Skeletal muscle cell (primary cell): ENCODE measurements at places on chromosomes 1 and 21.

- DNase-seq: no peak
Observed at GRCh38 chr21:27813750-27814149, 846.9 kb upstream of the ADAMTS5 start.

GRCh38 chr1:25677193-25677773 lies 60.7 kb downstream of the MAN1C1 start:
- DNase-seq: no peak

GRCh38 chr1:187641463-187641862 lies 812.7 kb downstream of the PLA2G4A start:
- no peak for DNase-seq

DNA sequence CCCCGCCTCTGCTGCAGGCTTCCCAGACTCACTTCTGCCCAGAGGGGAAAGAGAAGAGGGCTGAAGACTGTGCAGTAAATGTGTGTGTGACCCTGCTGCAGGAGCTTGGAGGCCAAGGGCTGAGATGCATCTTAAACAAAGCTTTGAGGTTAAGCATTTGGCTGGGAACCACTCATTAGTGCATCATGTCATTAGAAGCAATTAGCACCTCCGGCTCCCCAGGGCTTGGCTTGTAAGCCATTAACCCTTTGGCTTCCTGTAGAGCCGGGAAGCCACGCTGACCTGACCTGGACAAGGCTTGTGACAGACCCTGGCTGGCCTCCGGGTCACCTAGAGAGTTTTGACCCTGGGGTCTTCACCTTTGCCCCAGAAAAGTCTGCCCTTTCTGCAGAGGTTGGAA lies 77.0 kb downstream of the CSMD2 start:
- no peak for DNase-seq

DNA sequence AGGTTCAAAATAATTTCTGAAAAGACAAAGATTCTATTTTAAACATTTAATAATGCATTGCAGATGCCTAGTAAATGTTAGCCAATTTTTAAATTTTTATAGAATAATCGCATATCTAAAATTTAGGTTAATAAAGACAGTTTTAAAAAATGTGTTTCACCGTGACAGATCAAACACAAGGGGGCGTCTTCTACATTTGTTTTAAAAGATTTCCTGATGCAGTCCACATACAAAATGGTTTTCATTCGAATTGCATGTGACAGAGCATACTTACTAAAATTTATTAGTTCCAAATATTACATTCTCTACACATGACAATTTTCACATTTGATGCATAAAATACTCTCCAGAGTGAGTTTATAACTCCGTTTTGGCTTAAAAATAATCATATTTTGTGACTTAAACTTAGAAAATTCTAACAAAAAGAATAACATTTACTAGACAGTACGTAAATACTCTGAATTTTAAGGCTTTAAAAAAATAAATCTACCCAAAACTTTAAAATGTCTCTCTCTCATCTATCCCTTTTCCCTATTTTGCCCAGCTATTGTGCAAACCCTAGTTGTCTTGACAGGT lies 75.5 kb downstream of the ADAMTS1 start:
- peak; percentile 20 for DNase-seq

- DNase-seq: no peak
Observed at GRCh38 chr1:166197597-166197996, 30.8 kb upstream of the FAM78B start.

GRCh38 chr1:3746830-3747521 lies 5.3 kb upstream of the CCDC27 start:
- peak; percentile 22 for DNase-seq

DNA sequence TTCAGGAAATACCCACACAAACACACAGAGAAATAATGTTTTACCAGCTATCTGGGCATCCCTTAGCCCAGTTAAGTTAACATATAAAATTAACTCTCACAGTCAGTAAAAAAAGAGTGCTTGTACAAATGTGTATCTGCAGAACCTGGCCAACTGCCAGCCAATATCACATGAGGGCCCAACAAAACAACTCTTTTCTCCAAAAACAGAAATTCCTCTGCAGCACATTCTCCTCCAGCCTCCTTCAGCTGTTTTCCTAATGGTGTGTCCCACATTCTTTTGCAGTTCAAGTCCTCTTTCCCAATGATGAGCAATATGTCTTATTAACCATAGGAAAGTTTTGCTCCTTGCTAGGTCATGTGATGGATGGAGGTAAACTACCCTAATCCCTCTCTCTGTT lies 75.5 kb downstream of the LRRC7 start:
- no peak for DNase-seq

- DNase-seq: no peak
Observed at GRCh38 chr1:10793129-10793651, 3.3 kb downstream of the CASZ1 start.

DNA sequence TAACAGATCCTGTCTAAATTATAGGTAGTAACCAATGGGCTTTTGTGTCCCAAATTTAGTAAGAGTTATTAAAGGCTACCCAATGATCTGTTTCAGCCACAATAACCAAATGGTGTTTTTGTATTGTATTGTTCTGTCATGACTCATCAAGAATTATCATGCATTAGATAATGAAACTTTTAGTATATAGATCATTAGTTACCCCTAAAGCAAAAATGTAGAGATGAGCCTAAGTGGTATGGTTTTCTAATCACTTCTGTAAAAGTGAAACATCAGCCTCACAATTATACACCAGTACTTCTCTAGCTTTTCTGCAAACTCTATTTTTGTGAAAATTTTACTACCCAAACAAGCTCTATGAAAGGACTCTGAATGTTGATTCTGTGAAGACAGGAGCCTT lies 71.4 kb downstream of the LRRC7 start:
- DNase-seq: no peak

- DNase-seq: no peak
Observed at GRCh38 chr1:238898856-238899255, 487.5 kb upstream of the CHRM3 start.

DNA sequence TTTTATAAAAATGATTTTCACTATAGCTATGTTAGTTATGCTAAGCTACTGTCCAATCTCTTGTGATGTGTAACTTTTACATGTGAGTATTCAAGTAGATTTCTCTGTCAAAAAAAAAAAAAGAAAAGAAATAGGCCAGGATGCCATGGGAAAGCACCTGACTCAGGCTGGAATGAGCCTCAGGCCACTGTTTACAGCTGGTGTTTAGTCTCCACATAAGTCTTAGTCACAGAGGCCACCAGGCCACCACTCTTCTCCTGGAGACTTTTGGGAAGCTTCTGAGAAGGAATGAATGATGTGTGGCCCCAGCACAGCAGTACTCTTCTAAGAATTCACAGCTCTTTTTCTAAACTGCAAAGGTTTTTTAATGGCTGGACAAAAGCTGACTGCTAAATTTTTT lies 48.9 kb downstream of the CHML start:
- no peak for DNase-seq

DNA sequence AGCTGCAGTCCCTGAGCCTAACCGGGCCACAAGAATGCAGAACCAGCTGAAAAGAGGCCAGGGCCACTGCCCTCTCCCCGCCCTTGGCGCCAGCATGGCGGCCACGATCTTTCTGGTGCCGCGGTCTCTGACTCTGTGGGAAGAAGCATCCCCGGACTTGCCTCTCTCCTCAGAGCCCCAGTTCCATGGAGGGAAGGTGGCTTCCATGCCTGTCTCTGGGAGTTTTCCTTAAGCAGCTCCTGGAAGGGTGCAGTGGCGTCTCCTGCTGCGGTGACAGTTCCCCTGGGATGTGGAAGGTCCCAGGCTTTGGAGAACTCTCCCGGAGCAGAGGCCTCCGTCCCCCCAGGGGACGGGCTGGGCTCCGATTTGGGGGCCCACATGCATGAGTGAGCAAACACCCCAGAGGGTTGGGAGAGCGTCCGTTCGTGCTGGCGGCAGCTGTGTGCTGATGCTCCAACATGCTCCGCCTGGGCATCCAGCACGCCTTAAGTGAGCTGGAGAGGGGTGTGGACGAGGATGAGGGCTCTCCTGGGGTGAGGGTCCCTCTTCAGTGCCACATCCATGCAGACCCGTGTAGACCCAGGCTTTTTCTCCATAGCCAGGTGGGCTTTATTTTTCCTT lies 109.8 kb upstream of the COL6A1 start:
- no peak for DNase-seq

GRCh38 chr1:29397256-29397590 lies 160.9 kb downstream of the PTPRU start:
- no peak for DNase-seq

- DNase-seq: no peak
Observed at GRCh38 chr1:39894884-39895495, 6.7 kb downstream of the MYCL start.

GRCh38 chr21:35488946-35489345 lies 439.8 kb upstream of the RUNX1 start:
- no peak for DNase-seq

GRCh38 chr1:77994117-77994705 lies 10.5 kb upstream of the DNAJB4 start:
- DNase-seq: no peak

DNA sequence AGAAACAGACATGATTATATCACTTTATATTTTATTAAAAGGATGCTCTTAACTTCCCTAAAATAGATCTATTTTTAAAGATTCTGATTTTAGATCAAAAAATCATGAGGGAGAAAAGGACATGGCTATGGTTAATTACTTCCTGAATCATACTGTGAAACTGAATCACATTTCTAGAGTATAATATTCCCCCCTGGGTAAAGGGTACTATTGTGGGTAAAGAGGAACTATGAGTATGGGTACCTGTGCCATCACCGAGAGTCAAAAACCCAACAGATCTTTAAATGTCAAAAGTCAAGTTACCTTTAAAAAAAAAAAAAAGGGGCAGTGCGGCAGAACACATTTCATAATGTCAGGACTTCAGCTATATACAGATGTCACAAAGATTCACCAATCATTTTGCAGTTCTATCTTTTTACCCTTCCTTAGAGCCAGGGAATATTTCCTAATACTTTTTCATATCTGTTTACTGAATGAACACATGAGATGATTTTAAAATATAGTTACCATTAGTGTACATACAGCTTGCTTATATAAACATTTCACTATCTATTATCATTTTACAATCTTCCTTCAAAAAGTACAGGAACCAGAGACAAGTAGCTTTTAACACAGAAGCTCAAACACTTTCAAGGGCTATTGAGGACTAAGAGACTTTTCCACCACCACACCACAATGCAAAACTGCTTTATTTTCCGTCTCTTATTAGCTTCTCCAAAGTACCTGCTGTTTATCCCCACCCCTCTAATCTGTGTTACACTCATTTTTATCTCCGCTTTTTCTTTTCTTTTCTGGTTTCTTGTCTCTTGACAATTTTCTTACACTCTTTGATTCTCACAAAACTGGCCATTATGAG lies 45.0 kb downstream of the EVI5 start:
- DNase-seq: no peak

DNA sequence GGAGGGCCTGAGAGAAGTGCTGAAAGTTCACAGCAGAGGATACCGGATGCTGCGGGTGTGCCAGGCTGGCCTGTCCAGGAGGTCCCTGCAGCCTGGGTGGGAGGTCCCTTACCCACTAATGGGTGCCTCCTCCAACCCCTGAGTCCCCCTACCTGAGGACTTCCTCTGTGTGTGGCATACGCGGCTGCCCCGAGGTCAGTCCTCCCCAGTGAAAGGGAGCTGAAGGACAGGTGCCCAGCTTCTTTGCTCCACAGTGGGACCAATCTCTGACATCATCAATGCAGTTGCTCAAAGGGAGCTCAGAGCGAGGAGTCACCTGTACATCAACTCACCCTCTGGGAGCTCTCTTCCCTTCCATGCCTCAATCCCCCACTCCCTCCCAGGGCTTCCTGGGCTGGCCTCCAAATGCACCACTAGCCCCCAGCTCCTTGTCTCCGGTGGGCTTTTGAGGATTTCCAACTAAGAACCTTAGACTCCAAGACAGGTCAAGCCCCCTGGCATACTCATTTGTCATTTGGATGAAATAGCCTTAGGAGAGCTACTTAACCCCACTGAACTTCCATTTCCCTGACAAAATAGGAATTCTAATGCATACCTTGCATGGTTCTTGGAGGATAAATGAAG lies 53.9 kb downstream of the PDE9A start:
- DNase-seq: no peak

GRCh38 chr1:117473063-117473462 lies 105.8 kb downstream of the MAN1A2 start:
- no peak for DNase-seq

DNA sequence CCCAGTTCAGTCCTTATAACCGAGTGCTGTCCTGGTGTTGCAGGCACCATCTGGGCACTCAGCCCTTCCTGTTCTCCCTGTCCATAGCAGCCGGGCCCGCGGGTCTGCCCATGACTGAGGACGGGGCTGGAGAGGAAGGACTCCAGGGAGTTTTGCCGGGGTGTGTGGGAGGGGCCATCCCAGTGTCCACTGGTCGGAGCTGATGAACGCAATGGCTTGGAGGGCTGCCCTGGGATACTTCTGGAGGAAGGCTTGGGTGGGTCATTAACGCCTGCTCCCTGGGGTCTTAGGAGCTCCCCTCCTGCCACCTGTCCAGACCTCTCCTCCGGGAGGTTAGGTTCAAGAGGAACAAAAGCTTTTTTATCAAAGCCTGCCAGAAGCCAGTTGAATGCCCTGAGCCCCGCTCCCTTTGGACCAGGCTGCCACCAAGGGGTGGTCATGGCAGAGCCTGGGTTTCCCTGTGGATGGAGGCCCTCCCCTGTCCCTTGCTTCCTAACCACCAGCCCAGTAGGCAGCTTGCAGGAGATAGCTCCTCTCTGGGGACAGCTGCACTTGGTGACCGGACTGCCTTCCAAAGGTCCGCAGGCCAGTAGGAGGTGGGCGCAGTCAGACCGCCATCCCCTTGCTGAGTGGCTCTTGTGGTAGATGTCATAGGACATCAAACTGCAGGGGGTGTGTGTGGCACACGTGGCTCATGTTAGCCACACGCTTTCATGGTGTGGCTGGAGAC lies 61.3 kb downstream of the TRIM11 start:
- DNase-seq: no peak

DNA sequence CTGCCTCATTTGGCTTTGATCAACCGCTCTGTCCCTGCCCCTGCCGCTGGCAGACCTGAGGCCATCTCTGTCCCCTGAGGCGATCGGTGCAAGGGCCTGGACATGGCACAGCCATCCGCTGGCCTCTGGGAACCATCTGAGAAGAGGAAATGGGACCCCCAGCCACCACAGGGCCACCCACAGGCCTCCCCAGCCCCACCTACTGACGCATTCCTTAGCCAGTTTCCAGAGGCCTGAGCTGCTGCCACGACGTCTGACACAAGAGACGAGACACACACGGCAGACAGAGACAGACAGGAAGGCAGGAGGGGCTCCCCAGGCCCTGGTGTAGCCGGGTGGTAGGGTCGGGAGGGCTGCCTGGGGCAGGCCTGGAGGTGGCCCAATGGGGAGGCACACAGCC lies 37.3 kb upstream of the EDN2 start:
- no peak for DNase-seq
